ENCODE measurements at places on chromosomes 3 and 15. TPM values are rescaled to one million over a fixed set of nuclear protein-coding genes. Genes with fewer than 3 reads are reported as not detected.

Gene CPEB1
- 2.5 TPM for total RNA-seq

Gene GOLGA6B
- not detected for total RNA-seq

GRCh38 chr3:158102242-158103080 lies 3.8 kb downstream of the SHOX2 start:
- DNase-seq = no peak

DNA sequence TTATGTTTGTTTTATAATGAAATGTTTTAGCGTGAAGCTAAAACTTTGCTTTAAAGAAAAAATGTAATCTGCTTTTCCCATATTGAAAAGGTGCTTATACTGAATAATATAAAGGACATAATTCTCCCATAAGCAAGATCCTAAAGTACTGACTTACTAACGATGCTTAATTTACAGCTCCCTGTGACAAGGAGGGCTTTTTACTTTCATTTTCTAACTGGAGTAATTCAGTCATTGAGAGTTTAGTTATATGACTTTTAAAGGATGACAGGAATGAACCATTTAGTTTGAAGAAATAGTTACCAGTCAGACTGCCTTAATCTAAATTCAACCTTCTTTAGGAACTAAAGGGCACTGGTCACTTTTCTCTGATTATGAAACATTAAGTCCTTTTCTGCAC lies 19.3 kb upstream of the ZPLD1 start:
- no peak for DNase-seq

DNA sequence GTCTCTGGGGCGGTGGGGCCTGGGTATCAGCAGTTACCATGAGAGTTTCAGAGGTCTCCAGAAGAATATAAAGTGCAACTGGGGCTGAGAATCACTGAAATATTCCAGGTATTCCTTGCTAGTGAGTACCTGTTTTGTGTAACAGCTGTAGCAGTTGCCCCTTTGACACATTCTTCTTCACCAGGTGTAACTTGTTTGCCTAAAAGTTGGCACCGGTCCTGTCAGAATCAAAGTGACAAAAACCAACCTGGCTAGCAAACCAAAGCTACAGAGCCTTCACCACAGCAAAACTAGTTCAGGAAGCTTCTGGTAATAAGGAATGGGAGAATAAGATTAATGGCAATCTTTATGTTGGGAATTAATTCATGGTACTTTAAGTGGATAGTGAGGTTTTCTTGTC lies 296.0 kb downstream of the NAALADL2 start:
- DNase-seq = no peak

DNA sequence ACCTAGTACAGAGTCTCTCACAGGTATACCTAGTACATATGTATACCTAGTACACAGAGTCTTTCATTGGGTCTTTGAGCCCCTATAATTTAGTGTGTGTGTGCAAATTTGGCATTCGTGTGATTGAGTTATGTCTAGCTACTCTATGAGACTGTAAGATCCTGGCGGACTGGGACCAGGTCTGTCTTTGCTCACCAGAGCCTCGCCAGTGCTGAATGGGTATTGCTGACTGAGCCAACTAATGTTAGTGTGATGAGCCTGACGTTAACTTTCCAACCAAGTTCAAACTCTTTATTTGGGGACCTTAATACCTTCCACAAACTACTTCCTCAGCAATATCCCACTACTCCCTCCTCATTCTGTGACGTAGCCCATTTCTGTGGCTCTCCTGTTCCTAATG lies 35.6 kb downstream of the SETMAR start:
- no peak for DNase-seq

DNA sequence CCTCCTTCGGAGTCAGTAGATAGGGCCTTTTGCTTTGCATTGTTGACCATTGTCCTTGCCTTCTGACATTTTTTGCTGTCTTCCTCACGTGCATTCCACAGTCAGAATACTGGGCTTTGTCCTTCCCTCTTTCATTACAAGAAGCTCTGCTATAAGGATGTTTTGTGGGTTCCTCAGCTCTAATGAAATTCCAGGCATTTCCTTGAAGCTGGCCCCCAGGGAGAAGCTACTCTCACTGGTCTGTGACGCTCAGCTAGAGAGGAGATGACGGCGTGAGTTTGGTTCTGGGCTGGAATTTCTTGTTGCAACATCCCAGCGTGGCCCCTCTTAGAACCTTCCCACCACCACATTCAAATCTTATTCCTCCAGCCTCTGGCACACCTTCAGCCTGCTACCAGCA lies 210.2 kb downstream of the TJP1 start:
- DNase-seq = no peak

- no peak for DNase-seq
Observed at GRCh38 chr3:23991683-23992628, 46.9 kb downstream of the NR1D2 start.

All from upper lobe of right lung (tissue), 1 donor.